ENCODE measurements at places on chromosomes 6 and 20.

- no peak overlapping the region for H3K27ac ChIP-seq
- H3K4me3 ChIP-seq, result peak overlapping the region; percentile 37
- H3K36me3 ChIP-seq, result no peaks in the 10 kb centered on the region
- H3K4me1 ChIP-seq, result peaks cover 5% of the 10 kb centered on the region
- H3K27me3 ChIP-seq, result peaks cover 88% of the 10 kb centered on the region
- peak; percentile 43 for DNase-seq
These were observed 3.9 kb upstream of the PRDM13 start for GRCh38 chr6:99602520-99603420.

DNA sequence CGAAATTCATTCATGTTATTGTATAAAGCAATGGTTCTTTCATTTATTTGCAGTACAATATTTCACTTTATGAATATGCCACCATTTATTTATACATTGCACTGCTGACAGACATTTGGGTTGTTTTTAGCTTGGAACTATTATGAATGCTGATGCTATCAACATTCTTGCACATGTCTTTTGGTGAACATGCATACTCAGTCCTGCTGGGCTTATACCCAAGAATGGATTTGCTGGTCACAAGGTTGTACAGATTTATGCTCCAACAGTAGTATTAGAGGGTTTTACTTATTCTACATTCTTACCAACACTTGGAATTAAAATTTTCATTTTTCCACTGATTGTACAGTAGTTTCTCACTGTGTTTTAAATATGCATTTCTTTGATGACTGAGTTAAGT, 126.2 kb downstream of the PTPRK start:
- no peaks in the 10 kb centered on the region for H3K36me3 ChIP-seq
- no peak overlapping the region for H3K4me3 ChIP-seq
- DNase-seq, result no peak
- no peaks in the 10 kb centered on the region for H3K27me3 ChIP-seq
- no peak overlapping the region for H3K27ac ChIP-seq

DNA sequence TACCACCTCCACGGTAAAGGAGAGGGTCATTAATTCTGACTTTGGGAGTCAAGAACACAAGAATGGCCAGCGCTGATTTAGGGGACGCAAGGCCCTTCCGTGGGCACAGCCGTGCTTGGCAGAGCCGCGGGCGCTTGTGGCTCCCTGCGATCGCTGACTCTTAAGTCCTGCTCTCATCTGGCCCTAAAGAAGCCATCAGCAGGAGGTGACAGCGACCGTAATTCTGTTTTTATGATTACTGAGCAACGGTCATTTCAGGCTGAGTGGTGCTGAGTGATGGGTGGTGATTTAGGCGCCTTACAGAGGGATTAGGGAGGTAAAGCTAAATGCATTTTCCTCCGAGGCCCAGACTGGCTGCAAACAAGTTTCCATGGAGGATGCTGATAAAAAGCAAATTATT, 364.6 kb upstream of the SULF2 start:
- DNase-seq, result no peak
- no peak overlapping the region for H3K27ac ChIP-seq
- H3K36me3 ChIP-seq, result no peaks in the 10 kb centered on the region
- no peaks in the 10 kb centered on the region for H3K4me1 ChIP-seq

DNA sequence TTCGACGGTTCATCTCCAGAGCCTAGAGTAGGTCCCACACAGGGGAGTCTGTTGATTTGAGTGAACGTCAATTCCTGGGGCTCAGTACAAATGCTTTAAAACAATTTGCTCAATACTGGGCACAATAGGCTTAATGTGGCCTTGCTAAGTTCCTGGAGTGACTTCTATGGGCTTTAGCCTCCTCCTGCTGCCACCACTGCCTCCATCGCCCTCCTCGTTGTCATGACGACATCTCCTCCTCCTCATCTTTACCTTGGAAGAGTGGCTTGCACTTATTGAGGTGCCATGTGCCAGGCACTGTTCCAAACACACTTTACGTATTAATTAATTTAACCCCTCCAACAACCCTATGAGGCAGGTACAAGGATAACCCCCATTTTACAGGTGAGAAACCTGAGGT, 11.8 kb upstream of the ZMYND8 start:
- H3K36me3 ChIP-seq, result no peaks in the 10 kb centered on the region
- H3K4me1 ChIP-seq, result no peaks in the 10 kb centered on the region
- no peak overlapping the region for H3K27ac ChIP-seq
- H3K4me3 ChIP-seq, result no peak overlapping the region
- no peaks in the 10 kb centered on the region for H3K27me3 ChIP-seq

DNA sequence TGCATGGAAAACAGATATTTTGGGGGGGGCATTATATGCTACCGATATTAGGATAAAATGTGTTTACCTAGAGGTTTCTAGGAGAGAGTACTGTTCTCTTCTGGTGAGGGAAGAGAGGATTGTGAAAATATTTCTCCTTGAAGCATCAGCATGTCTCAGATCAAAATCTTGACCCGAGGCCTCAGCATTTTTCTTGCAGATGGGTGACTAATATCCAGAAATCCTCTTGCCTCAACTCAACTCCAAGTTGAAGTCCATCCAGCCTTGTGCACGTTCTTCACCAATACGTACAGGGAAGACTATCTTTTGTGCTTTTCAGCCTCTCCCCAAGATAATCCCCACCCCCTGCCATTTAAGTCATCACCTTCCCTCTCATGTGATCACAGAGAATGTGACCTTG, 59.5 kb downstream of the PRND start:
- H3K27ac ChIP-seq, result no peak overlapping the region
- no peaks in the 10 kb centered on the region for H3K36me3 ChIP-seq
- H3K4me3 ChIP-seq, result no peak overlapping the region
- no peaks in the 10 kb centered on the region for H3K4me1 ChIP-seq
- no peaks in the 10 kb centered on the region for H3K27me3 ChIP-seq
- DNase-seq, result no peak

DNA sequence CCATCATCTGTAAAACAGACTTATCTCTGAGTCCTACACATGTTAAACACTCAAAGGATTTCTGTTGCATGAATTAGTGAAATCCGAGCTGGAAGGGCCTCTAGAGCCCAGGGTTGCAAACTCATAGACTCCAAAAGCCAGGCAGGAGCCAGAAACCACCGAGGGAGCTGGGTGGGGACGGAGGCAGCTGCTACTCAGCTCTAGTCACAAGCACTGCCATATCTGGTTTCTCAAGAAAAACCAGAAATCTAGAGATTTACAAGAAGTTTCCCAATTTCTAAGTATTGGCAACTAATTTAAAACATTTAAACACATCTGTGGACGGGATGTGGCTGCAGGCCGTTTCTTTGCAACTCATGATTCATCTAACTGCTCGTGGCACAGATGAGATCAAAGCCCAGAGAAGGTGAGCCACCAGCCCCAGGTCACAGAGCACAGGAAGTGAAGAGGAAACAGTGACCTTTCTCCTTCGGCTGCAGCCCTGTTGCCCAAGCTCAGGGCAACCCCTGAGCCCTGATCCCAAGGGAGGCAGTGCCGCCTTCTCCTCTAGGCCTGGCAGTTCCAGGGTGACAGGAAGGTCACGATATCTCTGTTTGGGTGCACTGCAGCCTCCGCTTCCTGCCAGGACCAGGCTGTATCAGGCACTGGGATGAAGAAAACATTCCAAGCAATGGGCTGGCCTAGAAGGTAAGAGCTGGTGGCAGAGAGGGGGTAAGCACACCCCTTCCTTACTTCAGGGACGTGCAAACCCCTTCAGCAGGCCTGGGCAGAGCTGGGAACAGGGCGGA, 26.4 kb upstream of the PTGIS start:
- no peak overlapping the region for H3K27ac ChIP-seq
- H3K27me3 ChIP-seq, result no peaks in the 10 kb centered on the region
- no peak for DNase-seq
- H3K4me1 ChIP-seq, result no peaks in the 10 kb centered on the region

DNA sequence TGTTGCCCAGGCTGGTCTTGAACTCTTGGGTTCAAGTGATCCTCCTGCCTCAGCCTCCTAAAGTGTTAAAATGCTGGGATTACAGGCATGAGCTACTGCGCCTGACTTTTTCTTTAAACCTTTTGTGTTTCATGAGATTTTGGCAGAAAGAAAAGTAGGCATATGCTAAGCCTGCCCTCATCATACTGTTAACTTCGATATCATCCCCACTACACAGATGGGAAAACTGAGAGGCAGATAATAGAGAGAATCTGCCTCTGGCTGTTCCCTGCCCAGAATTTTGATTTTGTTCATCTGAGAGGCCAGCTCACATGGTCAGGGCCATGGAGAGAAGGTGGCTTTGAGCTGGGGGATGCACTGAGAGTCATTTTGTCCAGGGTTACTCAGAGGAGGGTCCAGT, 7.5 kb downstream of the PABPC1L start:
- H3K36me3 ChIP-seq, result peaks cover 7% of the 10 kb centered on the region
- no peaks in the 10 kb centered on the region for H3K4me1 ChIP-seq
- DNase-seq, result no peak
- no peak overlapping the region for H3K4me3 ChIP-seq
- no peak overlapping the region for H3K27ac ChIP-seq

DNA sequence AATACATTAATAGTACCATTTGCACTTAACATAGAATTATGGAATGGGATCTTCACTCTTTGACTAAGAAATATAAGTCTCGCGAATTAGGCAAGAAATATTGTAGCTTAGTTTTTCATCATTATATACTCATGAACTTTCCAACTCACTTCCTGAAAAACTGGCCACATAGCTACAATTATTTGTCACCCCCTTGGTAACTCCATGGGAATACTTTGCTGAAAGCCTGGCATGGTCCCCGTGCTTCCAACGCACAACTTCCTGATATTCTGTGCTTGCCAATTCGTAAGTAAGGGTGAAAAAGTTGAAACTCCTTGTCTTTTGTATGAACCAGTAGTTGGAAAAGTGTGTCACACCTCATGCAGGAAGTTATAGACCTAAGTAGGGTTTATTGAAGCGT, 23.7 kb upstream of the HLA-DQA1 start:
- no peaks in the 10 kb centered on the region for H3K4me1 ChIP-seq
- H3K27me3 ChIP-seq, result no peaks in the 10 kb centered on the region
- no peak overlapping the region for H3K4me3 ChIP-seq

- H3K27me3 ChIP-seq, result no peaks in the 10 kb centered on the region
- H3K27ac ChIP-seq, result no peak overlapping the region
- H3K4me1 ChIP-seq, result peaks cover 42% of the 10 kb centered on the region
- peaks cover 48% of the 10 kb centered on the region for H3K36me3 ChIP-seq
These were observed 62.2 kb downstream of the SYNJ2 start for GRCh38 chr6:158043586-158044524.

GRCh38 chr6:155404937-155405336, 50.7 kb downstream of the NOX3 start:
- peaks cover 23% of the 10 kb centered on the region for H3K4me1 ChIP-seq
- no peaks in the 10 kb centered on the region for H3K27me3 ChIP-seq
- no peak overlapping the region for H3K27ac ChIP-seq

GRCh38 chr6:11339380-11339779, 106.9 kb upstream of the NEDD9 start:
- H3K4me1 ChIP-seq, result no peaks in the 10 kb centered on the region
- H3K36me3 ChIP-seq, result no peaks in the 10 kb centered on the region
- H3K4me3 ChIP-seq, result no peak overlapping the region

DNA sequence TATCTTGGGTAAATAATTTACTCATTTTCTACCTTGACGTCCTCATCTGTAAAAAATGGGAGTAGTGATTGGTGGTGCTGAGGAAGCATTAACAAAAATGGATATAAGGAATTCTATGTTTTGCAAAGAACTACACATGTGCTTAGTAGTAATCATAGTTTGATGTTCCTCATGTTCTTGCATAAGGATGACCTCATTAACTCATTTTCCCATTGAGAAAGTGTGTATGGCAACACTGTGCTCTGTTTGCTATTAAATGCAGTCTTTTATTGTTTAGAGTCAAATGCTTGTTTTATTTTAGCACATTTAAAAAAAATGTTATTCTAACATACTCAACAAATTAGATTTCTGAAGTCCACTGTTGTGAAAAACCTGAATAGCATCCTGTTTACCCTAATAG, 211.2 kb upstream of the RSPO3 start:
- no peaks in the 10 kb centered on the region for H3K4me1 ChIP-seq
- H3K36me3 ChIP-seq, result no peaks in the 10 kb centered on the region

- no peak overlapping the region for H3K27ac ChIP-seq
- H3K36me3 ChIP-seq, result no peaks in the 10 kb centered on the region
- H3K4me1 ChIP-seq, result peaks cover 8% of the 10 kb centered on the region
- no peak for DNase-seq
- no peaks in the 10 kb centered on the region for H3K27me3 ChIP-seq
- H3K4me3 ChIP-seq, result no peak overlapping the region
These were observed 25.7 kb downstream of the FRMD1 start for GRCh38 chr6:168053086-168053956.

DNA sequence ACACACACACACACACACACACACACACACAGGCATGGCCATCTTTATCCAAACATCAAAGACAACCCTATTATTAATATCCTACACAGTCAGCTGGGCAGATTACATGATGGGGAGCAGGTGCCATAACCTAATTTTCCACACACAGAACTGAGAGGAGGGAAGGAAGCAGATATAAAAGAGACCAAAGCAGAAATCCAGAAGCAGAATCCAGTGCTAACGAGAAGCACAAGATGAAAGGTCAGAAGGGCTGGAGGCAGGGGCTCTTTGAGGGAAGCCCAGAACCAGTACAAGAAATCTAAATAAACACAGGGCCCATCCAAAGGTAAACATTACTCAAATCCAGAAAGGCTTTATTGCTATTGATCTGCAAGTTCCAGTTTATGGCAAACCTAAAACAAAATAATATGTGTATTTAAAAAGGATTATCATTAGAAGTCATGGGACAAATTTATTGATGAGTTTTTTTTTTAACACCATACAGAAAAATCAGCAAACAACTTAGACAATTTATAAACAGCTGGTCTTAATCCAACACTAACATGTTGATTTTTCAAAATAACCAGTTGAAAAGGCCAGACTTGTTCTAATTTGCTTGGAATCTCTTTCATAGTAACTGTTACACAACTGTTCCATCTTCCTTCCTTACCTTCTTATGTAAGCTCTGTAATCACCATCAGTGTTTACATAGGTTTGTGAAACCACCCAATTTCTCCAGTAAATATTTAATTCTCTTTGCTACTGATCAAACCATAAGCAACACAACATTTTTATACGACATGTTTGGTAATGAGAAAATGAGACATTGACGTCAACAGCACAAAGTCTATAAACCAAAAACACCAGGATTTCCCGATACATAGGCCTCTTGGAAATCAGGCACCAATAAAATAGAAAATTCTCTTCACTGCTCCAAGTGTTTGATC, 34.2 kb downstream of the SLC23A2 start:
- no peak overlapping the region for H3K4me3 ChIP-seq
- H3K27ac ChIP-seq, result peak overlapping the region; percentile 16
- peaks cover 8% of the 10 kb centered on the region for H3K36me3 ChIP-seq
- H3K4me1 ChIP-seq, result no peaks in the 10 kb centered on the region

DNA sequence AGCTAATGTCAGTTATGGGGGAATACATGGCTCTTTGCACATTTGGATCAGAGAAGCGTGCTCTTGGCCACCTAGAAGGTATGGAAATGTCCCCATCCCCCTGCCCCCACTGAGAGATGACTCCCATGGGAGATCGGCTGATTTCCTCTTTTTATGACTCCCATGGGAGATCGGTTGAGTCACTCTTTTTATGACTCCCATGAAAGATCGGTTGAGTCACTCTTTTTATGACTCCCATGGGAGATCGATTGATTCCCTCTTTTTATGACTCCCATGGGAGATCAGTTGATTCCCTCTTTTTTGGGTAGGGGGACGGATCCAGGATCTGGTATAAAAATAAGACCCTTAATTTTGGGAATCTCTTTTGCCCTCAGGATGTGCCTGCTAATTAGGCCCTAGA, 10.3 kb upstream of the TAAR9 start:
- H3K4me3 ChIP-seq, result no peak overlapping the region
- H3K27ac ChIP-seq, result no peak overlapping the region
- no peaks in the 10 kb centered on the region for H3K4me1 ChIP-seq
- H3K27me3 ChIP-seq, result peaks cover 22% of the 10 kb centered on the region
- no peaks in the 10 kb centered on the region for H3K36me3 ChIP-seq
